Stimulated activated naive CD4-positive, alpha-beta T cell (primary cell): ENCODE measurements at places on chromosomes 2 and 18.

GRCh38 chr2:71353248-71353647, 21.7 kb downstream of the ZNF638 start:
- no peak for DNase-seq

DNA sequence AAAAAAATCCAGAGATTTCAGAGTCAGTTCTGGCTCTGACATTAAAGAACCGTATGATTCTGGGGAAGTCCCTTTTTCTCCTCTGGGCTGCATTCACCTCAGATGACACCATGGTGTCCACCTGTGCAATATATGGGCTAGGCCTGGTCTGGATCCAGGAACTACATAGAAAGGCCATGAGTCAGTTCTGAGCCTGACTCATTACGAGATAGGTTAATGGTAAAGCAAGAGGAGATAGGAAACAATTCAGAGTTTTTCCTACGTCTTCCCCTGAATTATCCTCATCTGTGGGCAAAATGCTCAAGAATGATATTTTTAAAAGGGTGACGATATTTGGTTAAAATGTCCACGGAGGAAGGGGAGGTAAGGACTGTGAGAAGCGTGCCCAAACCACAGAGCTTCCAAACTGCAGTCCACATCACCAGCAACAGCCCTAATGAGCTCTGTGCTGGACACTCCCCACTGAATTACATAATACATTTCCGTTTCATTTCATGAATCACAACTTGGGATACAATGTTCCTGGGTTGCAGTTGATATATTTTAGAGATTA, 180.1 kb upstream of the OSR1 start:
- no peak for DNase-seq

- no peak for DNase-seq
These were observed 32.7 kb downstream of the MEX3C start for GRCh38 chr18:51164761-51165281.

- peak; percentile 53 for DNase-seq
These were observed 20.7 kb upstream of the MREG start for GRCh38 chr2:216034065-216034464.

GRCh38 chr2:173151671-173152401, 76.2 kb downstream of the MAP3K20 start:
- DNase-seq = no peak

DNA sequence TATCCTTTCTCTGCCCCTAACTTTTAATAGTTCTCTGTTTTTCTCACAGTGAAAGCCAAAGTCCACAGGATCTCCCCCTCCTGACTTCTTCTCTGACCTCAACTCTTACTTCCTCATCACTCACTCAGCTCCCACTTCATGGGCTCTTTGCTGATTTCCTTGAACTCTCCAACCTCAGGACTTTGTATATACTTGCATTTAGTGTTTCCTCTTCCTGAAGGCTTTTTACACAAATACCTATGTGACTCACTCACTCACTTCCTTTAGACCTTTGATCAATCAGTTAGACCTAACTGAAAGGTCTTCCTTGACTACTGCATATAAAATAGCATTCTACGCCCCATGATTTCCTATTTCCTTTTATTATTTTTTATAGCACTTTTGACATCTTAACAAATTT, 233.1 kb upstream of the MEX3C start:
- DNase-seq = no peak

GRCh38 chr2:1538663-1539062, 125.4 kb downstream of the TPO start:
- DNase-seq = peak; percentile 37

DNA sequence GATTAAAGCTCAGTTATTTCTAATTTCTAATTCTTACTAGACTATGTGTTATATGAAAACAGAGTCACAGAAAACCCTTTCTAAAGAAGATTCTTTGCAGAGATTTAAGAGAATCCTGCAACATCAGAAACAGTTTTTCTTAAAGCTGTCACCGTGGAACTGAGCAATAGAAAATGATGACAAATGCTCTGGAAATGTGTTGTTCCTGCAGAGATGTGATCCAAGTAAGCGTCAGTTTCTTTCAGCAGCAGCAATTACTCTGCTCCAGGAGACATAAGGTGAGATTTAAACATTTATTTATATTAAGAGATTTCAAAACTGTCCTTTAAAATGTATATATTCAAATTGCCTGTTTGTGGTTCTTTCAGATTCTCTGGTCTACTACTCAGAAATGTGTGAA, 350.5 kb upstream of the NETO1 start:
- DNase-seq = no peak

- DNase-seq = no peak
These were observed 18.0 kb upstream of the KLHL23 start for GRCh38 chr2:169715379-169716237.

DNA sequence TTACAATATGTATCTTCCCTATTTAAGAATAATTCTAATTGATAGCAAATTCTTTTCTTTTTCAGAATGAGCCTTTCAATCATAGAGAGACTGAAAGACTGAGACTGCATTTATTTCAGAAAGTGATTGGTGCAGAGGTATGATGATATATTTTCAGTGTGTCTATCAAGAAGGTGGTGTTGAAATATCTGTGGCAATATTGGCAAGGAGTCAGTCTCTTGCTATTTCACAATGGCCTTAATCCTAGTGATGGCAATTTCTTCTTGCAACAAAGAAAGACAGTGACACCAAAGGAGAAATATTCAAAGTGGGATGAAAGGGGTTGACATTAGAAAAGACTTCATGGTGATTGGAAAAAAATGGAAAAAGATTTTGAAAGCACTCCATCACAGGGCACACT, 21.7 kb upstream of the ZBTB14 start:
- no peak for DNase-seq

GRCh38 chr2:127504552-127505430, 21.5 kb downstream of the IWS1 start:
- DNase-seq = no peak

GRCh38 chr2:219243291-219243761, 1.9 kb downstream of the GLB1L start:
- no peak for DNase-seq

GRCh38 chr2:171957061-171957460, 34.8 kb downstream of the HAT1 start:
- DNase-seq = no peak
